Mesothelial cell of epicardium (in vitro differentiated cells): ENCODE measurements at places on chromosomes 6 and 20.

DNA sequence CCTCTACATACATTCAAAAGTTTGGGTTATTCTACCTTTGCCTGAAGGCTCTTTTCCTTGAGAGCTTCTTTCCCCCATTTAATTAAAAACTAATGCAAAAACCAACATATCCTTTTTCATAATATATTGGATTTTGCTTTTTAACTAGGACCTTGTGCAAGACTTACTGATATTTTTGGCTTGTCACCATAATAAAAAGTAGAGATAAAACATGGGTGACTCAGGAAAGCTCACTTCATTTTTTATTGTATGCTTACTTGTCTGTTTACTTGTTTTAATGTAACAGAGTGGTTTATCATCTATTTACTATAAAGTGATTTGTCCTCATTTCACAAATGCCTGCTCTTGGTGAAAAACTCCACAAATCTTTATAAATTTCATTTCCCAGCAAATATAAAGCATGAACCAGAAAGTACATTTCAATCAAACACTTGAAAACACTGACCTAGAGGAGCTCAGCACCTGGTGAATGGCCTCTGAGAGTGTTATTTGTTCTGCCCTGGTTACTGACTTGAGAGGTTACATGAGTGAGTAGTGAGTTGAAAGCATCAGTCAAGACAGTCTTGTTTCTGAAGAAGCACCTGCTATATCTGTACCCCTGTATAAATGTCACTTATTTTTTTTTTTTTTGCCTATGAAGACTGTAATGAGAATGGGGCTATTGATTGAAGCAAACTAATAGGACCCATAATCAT lies 20.8 kb downstream of the ADGRG6 start:
- DNase-seq: no peak

DNA sequence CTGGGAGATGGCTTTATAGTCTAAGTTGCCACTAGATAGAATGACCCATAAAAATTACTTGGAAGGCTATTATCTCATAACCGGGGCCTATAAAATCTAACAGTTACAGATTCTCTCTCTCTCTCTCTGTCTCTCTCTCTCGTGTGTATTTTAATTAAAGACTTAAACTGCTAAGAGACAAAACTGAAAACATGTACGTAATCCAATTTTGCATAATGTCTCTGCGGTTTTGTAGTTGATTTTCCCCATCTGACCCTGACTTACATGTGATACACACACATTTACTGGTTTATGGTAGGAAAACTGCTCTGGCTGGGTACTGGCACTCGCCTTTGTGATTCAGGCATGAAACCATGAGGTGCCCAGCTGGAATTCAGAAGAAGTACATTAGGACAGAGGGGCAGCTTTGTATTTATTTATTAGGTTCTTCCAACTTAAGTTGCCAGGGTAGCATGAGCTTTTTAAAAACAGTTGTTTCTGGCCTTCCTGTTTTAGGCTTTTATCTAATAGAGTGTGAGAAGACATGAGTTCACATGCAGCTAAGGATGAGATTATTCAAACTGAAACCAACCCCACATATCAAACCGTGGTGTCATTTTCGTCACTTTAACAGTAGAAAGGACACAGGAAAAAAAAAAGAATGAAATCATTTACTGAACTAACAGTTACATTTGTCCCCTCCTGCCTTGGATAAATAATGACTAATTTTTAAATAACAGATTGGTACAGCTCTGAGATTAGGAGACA lies 182.5 kb downstream of the GMPR start:
- no peak for DNase-seq

DNA sequence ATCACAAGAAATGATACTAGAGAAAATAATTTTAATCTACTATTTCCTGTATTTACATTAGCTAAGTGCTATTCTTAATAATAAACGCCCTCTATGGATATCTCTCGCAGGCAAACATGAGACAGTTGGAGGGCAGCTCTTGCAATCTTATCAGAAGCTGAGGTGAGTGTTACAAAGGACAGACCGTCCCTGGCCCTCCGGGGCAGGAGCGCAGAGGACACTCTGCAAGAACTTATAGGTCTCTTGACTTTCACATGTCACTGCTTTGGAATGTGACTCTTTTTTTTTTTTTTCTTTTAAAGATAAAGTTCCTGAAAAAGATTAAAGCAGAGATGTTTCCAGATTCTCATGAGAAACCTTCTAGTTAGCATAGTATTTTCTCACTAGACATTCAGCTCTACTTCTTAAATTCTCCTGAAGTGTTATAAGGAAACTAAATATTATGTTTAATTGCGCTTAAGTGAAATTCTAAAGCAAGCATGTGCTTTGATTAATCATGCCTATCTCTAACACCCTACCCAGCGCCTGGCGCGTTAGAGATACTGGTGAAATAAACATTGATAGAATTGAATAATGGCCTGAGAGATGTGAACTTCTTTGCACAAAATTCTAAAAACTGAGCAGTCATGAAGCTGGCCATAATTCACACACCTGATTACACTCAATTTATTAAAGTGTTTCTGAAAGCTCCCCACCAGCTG lies 57.4 kb downstream of the SYTL3 start:
- DNase-seq: peak; percentile 56

GRCh38 chr6:127484212-127484863 lies 25.1 kb upstream of the KIAA0408 start:
- DNase-seq: no peak

DNA sequence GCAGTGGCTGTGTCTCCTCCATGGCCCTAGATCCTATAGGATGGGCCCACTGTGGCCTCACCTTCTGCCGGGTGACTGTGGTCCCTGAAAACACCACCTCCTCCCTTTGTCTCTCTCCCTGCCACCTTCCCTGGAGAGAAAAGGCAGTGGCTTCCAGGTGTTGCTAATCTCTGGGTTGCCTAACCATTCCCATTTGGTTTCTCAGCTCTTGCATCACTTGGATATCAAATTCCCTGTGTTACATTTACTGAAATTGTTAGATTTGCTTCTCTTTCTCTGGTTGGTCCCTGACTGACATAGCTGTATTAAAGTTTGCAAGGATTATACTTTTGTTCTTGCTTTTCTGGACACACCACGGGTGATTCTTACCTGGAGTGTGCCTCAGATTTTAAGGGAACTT lies 9.3 kb upstream of the ZFP64 start:
- DNase-seq: no peak

- DNase-seq: no peak
Observed at GRCh38 chr6:150410399-150410798, 41.6 kb downstream of the IYD start.

DNA sequence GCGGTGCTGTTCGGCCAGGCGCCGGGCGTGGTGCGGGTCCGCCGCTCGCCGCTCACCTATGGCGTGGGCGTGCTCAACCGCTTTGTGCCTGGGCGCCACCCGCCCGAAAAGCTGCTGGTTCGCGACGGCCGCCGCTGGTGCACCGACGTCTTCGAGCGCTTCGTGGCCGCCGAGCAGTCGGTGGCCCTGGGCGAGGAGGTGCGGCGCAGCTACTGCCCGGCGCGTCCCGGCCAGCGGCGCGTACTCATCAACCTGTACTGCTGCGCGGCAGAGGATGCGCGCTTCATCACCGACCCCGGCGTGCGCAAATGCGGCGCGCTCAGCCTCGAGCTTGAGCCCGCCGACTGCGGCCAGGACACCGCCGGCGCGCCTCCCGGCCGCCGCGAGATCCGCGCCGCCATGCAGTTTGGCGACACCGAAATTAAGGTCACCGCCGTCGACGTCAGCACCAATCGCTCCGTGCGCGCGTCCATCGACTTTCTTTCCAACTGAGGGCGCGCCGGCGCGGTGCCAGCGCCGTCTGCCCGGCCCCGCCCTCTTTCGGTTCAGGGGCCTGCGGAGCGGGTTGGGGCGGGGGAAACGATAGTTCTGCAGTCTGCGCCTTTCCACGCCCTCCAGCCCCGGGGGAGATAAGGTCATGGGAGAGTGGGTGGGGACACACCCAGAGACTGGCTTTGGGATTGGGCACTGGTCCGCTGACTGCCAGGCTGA lies 15.7 kb downstream of the ADISSP start:
- no peak for DNase-seq

DNA sequence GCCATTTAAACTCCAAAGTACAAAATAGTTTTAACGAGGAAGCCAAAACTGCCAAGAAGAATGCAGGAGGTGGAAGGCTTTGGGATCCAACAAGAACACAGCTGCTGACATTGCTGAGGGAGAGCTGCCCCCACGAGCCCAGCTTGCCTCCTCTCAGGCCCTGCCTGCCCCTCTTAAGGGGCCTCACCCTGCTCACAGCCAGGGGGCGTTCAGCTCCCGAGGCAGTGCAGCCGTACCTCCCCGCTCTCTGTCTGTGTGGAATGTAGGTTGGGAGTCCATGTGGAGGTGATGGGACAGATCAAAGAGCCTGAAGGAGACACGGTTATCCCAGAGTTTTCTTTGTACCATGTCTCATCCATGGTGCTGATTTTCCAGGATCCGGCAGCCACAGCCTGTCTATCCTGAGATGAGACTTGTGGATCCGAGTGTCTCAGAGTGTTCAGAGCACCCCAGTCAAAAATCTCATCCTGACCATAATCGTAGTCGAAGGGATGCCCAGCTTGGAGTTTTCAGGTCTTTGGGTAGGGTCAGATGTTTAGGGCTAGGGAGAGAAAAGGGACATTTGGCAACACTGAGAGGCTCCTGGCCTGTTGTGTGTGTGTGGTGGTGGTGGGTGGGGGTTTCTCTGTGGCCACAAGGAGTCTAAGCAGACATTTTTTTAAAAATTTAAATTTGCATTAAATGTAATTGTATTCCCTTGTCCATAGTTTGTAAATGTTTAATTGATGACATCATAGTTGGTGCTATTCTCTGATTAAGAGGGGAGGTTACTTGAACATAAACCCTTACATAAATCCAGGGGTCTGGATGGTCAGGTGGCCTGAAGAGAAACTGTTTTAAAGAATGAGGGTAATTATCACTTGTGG lies 111.4 kb upstream of the CLDN20 start:
- no peak for DNase-seq

DNA sequence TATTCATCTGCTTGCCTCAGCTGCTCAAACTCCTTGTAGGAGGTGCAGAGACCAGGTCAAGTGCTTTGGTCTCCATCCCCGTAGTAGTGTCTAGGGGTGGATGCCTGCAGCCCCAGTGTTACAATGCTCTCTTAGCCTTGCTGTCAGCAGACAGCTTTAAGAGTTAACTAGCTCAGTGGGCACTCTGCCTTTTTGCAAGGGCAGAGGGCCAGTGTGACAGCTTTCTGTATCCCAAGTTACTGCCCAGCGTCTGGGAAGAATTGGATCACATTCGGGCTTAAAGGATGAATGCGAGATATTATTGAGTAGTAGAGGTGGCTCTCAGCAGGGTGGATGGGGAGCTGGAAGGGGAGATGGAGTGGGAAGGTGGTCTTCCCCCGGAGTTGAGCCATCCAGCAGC lies 339.9 kb upstream of the RNF217 start:
- DNase-seq: no peak

- DNase-seq: no peak
Observed at GRCh38 chr20:53345536-53346334, 247.9 kb downstream of the ZNF217 start.

DNA sequence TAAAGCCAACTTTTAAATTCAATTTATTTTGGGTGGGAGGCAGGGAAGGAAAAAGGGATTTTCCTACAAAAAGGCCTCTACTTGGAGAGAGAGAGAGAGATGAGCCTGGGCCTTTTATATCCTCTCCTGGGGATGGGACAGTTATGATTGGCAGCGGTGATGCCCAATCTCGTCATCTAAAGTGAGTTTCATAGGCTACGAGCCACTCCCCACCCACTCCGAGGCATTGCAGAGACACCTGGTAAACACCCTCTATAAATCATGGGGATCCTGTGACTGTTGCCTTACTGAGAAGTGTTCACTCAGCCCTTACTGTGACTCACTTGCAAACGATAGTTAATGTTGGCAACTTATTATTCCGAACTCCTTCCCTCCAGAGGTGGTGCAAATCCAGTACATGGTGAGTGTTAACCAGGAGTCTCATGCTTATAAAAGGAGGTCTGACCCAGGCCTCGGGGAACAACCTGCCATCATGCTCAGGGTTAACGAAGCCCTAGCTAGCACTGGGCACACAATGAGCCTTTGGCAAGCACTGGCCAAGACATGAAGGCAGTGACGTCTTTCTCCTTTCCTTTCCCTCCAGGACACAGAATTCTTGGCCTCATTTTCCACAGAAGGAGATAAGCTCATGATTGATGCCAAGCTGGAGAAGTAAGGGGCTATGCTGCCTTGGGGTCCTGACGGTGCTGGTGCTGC lies 20.5 kb downstream of the BPIFB4 start:
- no peak for DNase-seq

DNA sequence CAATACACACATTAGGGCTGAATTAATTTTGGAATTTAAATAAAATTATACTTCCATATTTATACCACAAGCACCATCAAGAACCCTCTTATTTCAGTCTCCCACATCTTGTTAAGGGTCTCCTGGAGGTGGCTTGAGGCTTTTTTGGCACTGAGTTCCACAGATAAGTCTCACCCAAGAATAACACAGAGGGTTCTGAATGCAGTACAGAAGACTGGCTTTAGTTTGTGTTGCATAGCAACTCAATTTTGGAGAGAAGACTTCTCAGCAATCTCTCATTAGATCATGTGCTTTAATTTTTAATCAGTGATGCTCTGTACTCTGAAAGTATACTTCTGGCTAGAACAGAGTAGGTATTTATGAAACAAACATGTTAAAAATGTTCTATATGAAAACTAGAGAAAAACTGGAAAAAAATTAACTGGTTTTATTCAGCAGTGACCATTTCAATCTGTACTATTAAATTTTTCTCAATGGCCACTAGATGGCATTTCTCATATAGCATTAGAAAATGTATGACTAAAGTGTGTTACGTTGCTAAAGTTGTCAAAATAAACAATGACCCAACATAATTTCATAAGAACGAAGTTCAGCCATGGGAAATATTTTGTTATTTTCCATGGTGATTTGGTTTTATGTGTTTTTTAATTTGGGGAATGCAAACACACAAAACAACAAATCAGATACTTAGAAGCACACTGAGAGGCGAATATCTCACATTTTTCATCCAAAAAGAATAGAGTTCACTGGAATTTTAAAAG lies 32.7 kb upstream of the MAP7 start:
- DNase-seq: no peak

GRCh38 chr6:32945108-32945760 lies 4.4 kb upstream of the HLA-DMB start:
- DNase-seq: no peak

- no peak for DNase-seq
Observed at GRCh38 chr6:160253714-160254113, 4.9 kb downstream of the SLC22A2 start.

DNA sequence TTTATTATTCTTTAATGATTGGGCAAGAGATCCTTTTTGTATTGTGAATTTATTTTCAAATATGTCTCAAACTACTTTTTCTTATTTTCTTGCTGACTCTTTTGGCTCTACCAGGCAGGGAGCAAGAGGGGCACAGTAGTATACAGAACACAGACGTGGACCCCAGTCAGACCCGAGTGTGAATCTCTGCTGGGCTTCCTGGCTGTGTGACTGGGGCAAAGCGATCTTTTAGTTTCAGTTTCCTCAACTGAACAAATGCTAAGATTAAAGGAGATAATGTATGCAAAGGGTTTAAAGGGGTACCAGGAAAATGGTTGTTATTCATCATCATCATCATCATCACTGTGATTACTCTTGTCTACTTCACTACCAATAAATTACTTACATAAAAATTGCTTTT lies 317.5 kb downstream of the HIVEP2 start:
- no peak for DNase-seq

GRCh38 chr20:54502179-54502578 lies 26.8 kb downstream of the DOK5 start:
- DNase-seq: no peak
